ENCODE measurements at places on chromosomes 11 and 22. TPM values are rescaled to one million over a fixed set of nuclear protein-coding genes. Genes with fewer than 3 reads are reported as not detected.

GRCh38 chr11:75004215-75004614, 15.5 kb downstream of the NEU3 start:
- no peak for DNase-seq

KRTAP5-8 gene
- total RNA-seq: not detected

GVQW3 gene
- total RNA-seq: 2.1 TPM

DNA sequence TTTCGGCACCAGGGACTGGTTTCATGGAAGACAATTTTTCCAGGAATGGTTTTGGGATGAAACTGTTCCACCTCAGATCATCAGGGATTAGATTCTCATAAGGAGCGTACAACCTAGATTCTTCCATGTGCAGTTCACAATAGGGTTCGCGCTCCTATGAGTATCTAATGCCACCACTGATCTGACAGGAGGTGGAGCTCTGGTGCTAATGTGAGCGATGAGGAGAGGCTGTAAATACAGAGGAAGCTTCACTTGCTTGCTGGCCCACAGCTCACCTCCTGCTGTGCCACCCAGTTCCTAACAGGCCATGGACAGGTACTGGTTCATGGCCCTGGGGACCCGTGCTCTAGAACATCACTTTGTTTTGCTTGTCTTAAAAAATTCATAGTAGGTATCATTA, 41.8 kb upstream of the AMPD3 start:
- DNase-seq: peak; percentile 72

DNA sequence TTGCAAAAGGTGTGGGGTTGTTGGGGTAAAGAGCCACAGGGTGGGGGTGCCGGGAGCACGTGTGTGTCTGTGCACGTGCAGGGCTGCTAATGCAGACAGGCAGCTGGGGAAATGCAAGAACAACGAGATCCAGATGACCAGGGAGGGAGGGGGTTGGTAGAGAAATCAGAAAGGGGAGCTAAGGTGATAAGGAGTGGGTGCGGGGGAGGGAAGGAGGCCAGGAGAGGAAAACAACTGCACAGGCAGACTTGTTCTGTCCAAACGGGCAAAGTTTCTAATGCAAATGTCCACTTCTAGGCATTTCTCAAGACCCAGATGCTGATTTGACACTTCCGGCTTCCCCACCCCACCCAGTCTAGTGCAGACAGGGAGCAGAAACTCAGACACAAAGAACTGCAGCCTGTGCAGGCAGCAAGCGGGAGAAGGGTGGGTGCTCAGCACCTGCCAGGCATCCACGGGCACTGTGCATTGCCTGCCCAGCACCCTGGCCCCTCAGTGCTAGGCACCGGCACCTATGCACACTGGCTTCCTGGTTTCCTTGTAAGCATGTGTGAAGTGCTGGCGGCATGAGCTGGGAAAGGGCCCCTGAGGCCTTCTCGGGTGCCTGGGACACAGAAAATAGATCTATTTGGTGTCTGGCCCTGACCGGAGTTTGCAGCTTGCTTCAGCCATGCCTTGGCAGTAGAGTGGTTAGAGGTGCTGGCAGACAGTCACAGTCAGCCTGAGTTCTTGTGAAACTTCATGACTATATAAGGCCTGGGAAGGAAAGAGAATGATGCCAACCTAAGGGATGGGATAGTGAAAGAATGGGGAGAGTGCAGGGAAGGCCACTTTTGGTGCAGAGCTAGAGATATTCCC, 220.1 kb upstream of the SORL1-AS1 start:
- no peak for DNase-seq

- no peak for DNase-seq
These were observed 54.6 kb downstream of the SLC36A4 start for GRCh38 chr11:93143186-93143585.

MMP8 gene
- not detected for total RNA-seq

DNA sequence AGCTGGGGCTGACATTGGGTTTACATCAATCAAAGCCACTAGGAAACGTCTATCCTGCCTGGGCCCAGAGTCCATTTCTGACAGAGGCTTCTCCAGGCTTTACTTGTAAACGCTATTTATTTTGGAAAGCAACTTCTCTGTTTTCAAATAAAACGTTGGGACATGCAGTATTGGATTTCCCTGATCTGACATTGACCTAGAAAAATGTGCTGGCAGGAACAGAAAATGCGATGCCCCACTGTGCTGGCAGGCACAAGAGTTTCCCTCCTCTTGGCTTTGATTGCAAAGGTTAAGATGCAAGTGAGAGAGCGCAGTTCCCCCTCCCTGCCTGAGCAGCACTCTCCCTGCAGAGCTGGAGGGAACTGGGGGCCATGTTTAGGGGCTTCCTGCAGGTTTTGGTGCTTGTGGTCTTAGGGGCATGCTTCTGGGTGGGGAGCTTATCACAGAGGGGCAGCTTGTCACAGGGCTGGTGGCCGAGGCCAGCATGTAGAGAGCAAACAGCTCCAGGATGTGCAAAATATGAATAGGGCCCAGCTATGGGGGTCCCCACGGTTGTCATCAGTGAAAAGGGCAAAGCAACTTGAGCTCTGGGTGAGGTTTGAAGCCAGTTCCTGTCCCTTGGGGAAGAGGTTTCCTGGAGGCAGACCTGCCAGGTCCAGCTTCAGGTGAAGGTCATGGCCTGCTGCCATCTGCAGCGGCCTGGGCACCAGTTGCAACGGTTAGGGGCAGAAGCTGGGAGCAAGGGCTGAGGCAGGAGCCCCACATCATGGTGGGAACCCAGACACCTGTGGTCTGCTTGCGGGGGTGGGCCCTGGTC, 42.3 kb upstream of the DKK3 start:
- no peak for DNase-seq

DNA sequence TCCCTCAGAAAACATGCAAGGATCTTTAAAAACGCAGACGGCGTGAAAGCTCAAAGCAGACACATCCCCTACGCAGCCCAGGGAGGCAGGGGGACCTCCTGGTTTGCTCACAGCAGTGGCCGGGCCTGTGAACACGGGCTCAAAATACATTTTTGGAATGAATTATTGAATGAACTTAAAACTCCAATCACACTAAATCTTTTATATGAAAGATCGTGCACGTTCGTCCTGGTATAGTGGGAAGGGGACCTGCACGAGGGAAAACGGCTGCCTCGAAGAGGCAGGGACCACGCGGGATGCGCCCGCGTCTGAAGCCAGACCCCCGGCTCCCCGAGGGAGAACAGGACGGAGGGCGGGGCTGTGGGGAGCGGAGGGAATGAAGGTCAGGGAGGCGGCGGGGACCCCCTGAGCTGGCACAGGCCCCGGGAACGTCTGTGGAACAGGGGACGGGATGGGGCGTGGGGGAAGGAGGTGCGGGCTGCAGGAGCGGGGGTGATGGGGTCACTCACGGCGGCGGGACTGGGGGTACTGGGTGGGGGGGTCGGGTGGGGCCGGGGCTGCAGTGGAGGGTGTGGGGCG, 1.3 kb upstream of the PANX2 start:
- DNase-seq: no peak

DNA sequence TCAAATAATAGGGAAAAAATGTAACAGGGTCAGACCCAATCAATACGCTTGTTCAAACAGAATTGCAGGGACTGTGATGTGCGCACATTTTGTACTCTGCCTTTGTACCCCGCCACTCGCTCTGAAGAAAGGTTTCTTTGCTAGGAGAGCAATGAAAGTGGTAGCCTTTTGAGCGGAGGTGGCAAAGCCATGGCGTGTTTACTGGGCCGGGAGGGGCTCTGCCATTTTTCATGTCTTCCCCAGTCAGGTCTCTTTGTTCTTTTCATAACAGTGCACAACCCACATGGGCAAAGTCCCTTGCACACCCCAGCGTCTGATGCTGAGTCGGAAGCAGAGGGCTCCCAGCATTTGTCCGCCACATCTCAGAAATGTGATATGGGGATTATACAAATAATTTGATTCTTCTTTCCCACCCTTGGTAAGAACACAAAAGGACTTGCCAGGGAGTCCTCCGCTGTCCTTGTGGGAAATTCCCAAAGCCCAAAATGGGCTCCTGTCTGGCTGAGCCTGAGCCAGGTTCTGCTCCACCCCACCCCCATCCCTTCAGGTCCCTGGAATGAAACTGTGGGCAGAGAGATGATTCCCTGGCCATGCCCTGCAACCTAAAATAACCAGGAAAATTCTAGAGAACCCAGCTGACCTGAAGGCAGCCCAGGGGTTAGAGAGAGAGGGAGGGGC, 36.6 kb downstream of the C11orf58 start:
- no peak for DNase-seq

- DNase-seq: no peak
These were observed 25.7 kb upstream of the OAF start for GRCh38 chr11:120184946-120185705.

GRCh38 chr11:62004473-62004872, 37.0 kb upstream of the FTH1 start:
- DNase-seq: no peak

DAGLA gene
- total RNA-seq: 0.05 TPM

- DNase-seq: peak; percentile 78
These were observed 11.1 kb downstream of the PPP6R3 start for GRCh38 chr11:68471360-68472340.

LIF gene
- total RNA-seq: 160 TPM
